NCI-H345 (cell line): ENCODE measurements at places on chromosomes 11 and 22.
A peak's percentile ranks its signal among the peaks of the same experiment; 100 is the strongest.

- DNase-seq: no peak
Measured at GRCh38 chr11:59102259-59102765, 4.7 kb upstream of the FAM111B start.

GRCh38 chr11:19209617-19210370 is 8.0 kb upstream of the CSRP3 start:
- no peak for DNase-seq

GRCh38 chr11:71542879-71543777 is 5.1 kb upstream of the KRTAP5-9 start:
- no peak for DNase-seq

DNA sequence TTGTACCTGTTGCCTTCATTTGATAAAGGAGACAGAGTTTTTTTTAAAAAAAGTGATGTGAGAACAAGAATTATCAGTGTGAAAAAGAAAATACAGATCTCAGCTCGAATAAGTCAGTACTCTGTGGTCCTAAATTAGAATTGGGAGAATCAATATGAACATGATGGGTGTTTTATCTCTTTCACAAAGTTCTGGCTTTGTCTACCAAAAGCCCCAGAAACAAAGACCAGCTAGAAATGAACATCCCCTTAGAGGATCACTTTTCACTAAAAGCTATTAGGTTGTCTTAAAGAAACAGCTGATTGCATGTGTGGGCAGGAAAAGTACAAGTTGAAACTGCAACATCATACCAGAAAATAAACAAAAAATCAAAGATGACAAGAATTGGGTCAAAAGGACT is 8.4 kb upstream of the ST14 start:
- no peak for DNase-seq

GRCh38 chr11:1638344-1638743 is 8.8 kb downstream of the KRTAP5-5 start:
- DNase-seq: no peak

DNA sequence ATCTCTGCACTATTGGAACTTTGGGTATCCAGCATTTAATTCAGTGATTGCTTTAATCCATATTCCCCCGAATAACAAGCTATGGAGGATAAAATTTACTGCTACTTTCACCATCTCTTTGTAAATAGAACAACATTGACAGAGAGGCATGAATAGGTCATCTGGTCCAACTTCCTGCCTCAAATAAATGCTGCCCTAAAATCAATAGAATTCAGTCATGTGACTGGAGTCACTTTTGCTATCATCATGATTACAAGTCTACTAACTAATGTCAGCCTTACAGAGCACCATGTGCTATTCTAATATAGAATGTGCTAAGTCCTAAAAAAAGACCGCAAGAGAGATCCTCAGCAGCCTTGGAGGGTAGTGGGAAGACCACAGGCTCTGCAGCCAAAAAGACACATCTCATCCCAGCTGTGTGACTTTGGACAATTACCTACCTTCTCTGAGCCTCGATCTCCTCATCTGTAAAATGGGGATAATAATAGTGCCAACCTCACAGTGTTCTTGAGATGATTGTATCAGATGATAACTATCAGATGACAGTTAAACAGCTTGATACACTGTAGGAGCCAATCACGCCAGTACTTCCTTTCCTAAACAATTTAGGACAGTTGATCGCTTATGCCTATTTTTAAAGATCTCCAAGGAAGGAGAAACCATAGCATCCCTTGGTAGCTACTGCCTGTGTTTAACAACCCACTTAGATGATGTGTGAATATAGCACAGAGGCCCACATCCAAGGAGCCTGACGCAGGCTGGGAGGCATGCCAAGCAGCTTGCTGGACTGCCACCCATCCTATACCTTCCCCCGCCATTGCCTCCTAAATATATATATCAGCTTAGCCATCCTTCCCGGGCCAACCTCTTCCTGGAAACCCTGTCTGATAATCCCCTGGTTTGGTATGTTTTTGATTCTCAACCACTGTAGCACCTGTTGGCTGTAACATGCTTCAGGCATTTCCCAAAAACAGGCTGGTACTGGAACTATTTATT is 77.3 kb upstream of the PHF21A start:
- no peak for DNase-seq

DNA sequence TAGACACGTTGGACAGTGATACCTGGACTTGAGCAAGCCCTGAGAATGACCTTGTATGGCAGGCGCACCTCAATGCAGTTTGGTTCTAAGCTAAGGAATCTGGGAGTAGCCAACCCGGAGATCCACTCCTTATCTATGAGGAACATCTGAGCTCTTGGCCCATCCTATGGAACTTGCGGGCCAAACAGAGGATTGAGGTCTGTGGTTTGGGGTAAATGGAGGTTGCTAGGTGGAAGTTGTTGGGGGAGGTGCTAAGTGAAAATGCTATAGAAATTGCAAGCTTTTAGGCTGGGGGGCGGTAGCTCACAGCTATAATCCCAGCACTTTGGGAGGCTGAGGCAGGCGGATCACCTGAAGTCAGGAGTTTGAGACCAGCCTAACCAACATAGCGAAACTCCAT is 8.9 kb downstream of the GDPD5 start:
- DNase-seq: no peak

GRCh38 chr11:64529559-64530520 is 61.2 kb upstream of the SLC22A12 start:
- DNase-seq: no peak

DNA sequence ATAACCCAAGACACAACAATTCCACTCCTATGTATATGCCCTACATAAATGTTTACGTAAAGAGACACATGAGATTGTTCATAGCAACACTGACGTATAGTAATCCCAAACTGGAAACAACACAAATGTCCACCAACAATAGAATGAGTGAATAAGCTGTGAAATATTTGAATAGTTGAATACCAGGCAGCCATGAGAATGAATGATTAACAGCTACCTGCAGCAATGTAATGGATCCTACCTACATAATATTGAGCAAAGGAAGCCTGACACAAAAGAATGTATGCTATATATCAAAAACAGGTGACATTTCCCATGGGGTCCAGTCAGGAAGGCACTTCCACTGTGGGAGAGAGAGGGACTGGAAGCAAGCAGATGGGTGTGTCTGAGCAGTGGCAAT is 92.8 kb upstream of the LINC01488 start:
- no peak for DNase-seq

DNA sequence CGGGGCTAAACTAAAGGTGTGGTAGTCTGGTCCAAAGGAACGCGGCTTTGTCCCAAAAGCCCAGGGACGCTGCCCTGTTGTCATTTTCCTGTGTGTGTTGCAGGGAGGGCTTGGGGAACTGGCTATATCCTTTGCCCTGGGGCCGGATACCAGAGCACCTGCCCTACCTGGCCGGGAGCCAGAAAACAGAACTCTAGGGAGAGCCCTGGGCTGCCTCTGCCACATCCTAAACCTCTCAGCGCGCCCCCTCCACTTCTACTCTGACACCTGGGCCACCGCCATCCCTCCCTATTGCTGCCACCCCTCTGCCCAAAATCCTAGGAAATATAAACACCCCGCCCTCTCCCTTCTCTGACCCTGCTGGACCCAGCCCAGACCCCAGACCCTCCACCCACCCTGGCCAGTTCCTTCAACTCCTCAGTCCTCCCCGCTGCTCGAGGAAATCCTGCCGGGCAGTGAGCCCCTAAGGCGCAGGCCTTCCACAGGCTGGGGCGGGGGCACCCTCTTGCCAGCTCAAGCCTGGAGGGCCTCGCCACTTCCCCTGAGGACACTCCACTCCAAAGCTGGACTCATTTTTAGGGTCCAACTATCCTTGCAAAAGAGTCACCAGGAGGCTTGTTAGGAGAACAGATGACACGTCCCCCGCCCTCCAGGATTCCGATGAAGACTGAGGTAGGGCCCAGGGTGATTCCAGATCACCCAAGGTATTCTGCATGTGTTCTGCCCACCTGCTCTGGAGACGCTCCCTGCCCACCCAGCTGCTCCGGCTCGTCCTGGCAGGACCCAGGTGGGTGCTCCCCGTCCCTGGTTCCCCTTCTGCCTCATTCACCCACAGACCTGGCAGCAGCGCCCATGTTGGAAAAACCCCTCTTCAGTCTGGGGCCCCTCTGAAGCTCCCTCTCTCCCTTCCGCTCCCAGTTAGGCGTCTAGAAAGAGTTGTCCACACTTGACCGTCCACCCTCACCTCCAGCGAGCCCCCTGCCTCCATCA is 12.2 kb downstream of the KCTD17 start:
- peak; percentile 79 for DNase-seq

GRCh38 chr22:48240935-48241230 is 1478.4 kb downstream of the TBC1D22A start:
- no peak for DNase-seq

DNA sequence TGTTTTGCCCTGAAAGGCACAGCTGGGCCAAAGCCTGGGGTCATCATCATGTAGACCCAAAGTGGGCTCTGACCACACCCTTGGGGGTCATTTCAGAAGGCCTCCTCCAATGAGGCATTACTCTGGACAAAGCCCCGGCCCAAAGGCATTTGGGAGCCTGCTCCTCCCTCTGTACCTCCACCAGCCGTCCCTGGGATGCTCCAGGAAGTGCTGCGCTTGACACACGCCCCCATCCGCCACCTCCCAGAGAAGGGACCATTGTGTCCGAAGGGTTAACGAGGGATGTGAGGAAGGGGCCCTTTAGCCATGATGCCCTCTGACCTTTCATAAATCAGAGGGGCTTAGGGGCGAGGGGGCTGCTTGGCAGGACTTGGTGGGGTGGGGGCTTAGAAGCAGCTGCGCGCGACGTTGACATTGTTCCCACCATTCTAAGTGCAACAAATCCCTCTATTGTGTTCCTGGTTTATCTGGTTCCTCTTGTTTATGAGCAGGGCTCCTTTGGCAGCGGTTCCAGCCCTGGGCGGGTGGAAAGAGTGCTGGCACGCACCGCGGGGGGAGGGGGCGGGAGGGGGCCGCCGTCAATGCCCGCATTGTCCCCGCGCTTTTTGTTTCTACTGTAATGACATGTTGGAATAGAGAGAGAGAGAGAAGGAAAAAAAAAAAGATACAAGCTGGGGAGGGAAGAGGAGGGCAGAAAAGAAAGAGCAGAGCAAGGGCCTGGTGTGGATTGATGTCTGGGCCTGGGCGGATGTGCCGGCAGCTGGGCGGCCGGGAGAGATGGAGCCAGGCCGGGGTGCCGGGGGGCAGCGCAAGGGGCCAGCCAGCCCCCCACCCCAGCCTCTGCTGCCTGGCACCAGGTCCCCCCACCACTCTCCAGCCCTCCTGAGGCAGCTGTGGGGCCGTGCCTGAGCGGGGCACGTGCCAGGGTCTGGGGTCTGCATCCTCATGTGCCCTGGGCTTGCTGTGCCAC is 32.1 kb upstream of the SOX10 start:
- DNase-seq: no peak

DNA sequence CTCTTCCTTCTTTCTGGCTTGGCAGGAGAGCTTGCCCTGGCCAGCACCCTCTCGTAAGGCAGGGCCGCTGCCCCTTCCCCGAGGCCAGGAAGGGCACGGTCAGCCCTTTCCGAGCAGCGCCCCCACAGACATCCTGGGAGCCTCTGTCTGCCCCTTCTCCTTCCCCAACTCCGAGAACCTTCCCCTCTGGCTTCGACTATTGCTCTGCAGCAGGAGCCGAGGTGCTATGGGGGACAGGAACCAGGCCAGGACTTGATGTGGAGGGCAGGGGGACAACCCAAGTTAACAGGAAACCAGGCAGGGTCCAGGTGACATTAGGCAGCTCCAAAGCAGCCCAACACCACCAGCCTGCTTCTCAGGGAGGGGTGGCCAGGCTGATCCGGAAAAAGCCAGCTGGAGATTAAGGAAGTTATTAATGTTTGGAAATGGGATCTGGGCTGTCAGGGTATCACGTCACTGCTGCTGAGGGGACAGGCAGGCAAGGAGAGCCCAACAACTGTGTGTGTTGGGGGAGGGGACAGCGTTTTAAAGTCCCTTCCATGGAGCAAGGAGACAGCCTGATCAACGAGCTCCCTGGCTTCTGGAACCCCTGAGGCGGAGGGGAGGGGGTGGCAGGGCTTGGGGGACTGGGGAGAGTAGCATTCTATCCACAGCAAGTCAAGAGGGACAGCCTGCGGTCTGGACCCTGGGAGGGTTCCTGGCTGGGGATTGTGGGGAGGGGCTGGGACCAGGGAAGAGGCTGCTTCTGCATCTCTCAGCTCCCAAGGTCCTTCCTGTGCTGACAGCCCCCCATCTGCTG is 27.3 kb downstream of the SYT7 start:
- DNase-seq: no peak

- DNase-seq: no peak
Measured at GRCh38 chr22:45731798-45732495, 60.3 kb downstream of the ATXN10 start.

DNA sequence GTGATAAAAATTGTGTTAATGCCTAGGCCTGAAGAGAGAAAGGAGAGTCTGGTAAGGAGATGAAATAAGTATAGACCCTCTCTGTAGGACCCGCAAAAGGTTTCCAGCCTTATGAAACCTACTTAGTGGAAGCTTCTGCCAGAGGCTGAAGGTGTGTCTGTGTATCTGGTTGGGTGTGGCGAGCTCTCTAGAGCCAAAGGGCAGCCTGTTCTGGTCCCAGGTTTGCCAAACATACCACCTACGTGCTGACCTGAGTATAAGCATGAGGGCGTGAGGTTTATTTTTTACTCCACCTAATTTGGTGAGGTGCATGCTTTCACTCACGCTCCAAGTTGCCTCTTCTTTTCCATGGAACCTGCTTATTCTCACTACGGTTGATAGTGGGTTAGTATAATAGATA is 5.6 kb downstream of the CSTPP1 start:
- DNase-seq: no peak

DNA sequence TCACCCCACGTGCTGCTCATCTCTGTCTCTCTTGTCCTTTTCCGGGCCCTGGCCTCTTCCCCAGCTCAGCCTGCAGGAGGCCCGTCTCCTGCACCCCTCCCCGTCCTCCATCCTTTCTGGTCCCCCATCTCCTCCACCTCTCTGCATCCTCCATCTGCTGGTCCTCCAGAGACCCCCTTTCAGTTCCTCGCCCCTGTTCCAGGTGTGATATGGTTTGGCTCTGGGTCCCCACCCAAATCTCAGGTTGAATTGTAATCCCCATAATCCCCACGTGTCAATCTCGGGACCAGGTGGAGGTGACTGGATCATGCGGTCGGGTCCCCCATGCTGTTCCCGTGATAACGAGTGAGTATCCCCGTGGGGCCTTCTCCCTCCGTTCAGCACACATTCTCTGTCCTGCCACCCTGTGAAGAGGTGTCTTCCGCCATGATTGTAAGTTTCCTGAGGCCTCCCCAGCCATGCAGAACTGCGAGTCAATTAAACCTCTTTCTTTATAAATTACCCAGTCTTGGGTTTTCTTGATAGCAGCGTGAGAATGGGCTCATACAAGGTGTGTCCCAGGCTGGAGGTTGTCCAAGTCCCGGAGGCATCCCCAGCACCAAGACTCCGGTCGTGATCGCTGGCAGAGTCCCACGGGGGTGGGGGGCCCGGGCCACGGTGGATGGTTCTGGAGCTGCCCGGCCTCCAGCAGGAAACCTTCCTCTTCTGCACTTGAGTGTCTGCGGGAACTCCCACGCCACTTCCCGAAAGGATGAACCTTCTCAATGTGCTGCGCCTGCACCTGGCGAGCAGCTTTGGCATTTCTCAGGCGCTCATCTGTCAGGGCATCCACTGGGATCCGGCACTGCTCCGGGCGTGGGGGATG is 29.0 kb upstream of the TOLLIP start:
- no peak for DNase-seq

DNA sequence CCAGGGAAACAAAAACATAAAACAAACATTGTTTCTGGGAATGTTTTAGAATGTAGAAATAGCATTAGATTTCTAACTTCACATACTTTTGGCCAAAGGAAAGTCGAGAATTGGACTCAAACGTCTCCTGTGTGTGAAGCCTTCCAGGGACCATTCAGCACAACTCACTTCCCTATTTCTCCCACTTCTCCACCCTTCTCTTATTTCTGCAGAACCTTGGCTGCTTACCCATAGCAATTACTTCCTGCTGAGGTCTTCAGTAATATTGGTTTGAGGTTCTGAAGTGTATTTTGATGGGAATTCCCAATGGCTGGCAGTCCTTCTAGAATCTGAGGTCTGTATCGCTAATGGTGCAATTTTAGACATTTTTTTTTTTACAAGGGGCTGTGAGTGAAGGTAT is 158.3 kb upstream of the SNX19 start:
- no peak for DNase-seq
